ENCODE measurements at places on chromosomes 13 and 19.

DNA sequence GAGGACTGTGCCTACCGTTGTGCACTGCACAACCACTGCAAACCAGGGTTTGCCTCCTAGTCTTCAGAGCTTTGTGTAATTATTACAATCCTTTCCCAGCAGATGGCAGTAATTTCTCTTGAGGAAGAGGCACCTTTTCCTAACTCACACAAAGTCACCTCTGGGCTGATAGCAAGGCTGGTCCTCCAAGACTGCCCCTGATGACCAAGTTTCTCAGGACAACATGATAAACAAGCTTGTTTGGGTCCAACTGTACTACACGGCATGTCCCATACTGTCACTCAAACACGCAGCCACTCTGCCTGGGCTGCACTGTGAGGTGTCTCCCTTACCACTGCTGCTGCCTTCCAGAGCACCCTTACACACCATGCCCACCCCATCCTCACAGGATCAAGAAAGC lies 39.3 kb downstream of the RFXAP start:
- DNase-seq, result peak; percentile 28

DNA sequence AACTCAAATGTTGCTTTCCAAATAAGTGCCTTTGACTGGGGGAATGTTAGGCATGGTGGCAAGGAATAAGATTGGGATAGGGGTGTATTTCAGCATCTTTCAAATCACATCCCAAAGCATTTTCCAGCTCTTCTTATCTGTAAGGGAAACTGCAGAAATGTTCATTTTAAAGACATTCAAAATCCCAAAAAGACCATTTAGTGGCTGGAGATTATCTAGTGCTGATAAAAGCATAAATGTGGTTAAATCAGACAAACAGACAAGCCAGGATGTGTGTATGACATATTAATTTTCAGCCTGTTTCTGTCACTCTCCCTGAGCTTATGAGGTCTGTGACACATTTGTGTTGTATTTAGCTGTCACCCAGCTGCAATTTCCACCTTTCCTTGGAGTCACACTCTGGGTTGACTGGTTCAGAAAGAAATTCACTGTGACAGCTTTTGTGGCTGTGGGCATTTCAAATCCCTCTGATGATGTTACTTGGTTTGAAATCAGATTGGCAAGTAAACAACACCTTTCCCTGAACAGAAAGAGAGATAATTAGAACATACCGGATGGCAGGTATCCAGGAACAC lies 69.7 kb upstream of the SIAH3 start:
- no peak for DNase-seq

DNA sequence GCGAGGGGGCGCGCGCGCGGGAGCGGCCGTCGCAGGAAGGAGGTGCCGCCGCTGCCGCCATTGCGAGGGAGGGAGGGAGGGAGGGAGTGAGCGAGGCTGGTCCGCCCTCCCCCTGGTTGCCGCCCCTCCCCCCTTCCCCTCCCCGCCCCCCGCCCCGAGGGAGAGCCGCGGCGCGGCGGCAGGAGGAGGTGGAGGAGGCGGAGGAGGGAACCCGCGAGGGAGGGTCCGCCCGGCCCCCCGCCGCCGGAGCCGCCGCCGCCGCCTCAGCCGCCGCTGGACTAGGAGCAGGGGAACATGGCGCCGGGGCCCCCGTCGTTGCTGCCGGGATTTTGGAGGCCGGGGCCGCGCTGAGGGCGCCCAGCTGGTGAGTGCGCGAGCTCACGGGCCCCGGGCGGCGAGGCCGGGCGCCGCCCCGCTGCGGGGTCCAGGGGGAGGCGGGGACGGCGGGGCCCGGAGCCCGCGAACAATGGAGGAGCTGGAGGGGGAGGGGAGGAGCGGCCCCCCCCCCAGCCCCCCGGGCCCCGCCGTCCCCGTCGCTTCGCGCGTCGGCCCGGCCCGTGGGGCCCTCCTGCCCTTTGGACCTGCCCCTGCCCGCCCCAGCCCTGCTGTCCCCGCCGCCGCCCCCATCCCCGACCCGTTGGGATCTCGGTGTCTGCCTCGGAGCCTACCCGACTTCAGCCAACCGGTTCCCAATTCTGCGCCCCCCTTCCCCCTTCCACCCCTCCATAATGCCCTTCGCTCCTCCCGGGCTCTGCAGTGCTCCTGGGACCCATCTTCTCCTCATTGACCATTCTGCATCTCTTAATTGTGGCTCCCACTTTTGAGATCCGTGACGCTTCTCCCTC lies at the start of gene ARHGAP35:
ARHGAP35 (plus strand) TSS at position 152 of the 845 bp plus-strand sequence. CDS start 57,679 bp downstream, outside the sequence.
- peak; percentile 68 for DNase-seq

GRCh38 chr19:49133621-49134454 lies 14.5 kb downstream of the PPFIA3 start:
- DNase-seq, result no peak

GRCh38 chr19:2798733-2799132 lies 13.4 kb downstream of the THOP1 start:
- no peak for DNase-seq

GRCh38 chr13:50994651-50995050 lies 85.1 kb downstream of the RNASEH2B start:
- no peak for DNase-seq

All from AG09319 (cell line).